ENCODE measurements at places on chromosomes 2 and 18. TPM values are rescaled to one million over a fixed set of nuclear protein-coding genes. Genes with fewer than 3 reads are reported as not detected.

- no peak for DNase-seq
These were observed 16.9 kb downstream of the PMAIP1 start for GRCh38 chr18:59916746-59917145.

- DNase-seq: no peak
These were observed 548 bp upstream of the FBLN7 start for GRCh38 chr2:112137516-112138158.

- DNase-seq: no peak
These were observed 8.2 kb upstream of the SULT1C2 start for GRCh38 chr2:108280466-108280865.

DNA sequence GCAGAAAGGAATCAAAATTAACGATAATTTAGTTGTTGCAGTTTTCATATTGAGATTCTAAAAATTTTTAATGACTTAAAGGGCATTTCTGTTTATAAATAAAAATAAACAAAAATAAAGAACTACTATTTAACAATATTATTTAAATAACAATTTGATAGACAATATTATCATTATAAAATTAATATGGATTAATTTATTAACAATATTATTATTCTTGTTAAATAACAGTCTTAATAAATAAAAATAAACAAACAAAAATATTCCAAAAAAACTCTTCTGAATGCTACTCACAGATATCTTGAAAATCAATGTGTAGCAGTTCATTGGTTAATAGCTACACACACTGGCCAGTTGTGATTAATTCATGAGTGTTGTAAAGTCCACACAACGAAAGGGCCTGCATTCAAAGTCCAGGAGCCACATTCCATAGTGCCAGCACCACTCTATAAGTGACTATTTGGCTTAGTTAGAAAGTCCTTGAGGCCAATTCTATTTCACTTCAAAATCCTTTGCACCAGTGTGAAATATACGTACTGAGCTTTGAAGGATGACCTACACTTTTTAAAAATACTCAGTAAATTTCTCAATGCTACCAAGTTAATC is 117.1 kb downstream of the ZNF521 start:
- no peak for DNase-seq

DNA sequence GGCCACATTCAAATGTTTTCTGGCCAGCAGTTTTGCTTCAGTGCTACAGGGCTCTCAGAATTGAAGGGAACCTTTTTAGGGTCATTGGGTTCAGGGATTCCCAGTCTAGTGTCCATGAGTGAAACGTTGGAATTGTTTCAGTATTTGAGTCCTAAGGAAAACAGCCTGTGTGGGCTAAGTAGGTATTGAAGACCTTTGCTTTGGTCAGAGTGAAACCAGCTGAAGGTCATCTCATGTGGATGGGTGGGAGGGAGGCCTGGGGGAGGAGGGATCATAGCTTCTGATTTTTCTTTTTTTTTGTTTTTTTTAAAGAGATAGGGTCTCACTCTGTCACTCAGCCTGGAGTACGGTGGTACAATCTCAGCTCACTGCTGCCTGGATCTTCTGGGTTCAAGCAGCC is 20.2 kb downstream of the B3GNT2 start:
- no peak for DNase-seq

GRCh38 chr2:19138264-19138825 is 220.1 kb downstream of the OSR1 start:
- no peak for DNase-seq

- no peak for DNase-seq
These were observed 146.3 kb upstream of the TWIST2 start for GRCh38 chr2:238701341-238702206.

GRCh38 chr2:189545418-189545817 is 35.2 kb downstream of the SLC40A1 start:
- DNase-seq: no peak

DNA sequence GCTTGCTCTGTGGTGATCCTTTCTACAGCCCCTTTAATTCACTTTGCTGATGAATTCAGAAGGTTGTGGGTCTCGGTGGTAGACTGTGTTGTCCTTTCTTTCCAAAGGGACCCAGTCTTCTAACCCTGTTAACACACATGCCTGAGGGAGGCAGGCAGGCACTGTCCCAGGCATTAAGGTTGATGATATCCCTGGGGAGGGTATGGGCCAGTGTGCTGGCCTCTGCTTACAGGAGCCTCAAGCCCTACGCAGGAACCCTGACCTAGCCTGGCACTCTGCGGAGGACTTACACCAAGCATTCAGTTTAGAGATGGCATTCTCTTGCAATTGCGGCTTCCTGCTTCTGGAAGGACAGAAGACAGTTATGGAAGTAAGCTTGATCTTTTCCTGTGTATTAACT is 102.5 kb downstream of the PKP4 start:
- no peak for DNase-seq

DNA sequence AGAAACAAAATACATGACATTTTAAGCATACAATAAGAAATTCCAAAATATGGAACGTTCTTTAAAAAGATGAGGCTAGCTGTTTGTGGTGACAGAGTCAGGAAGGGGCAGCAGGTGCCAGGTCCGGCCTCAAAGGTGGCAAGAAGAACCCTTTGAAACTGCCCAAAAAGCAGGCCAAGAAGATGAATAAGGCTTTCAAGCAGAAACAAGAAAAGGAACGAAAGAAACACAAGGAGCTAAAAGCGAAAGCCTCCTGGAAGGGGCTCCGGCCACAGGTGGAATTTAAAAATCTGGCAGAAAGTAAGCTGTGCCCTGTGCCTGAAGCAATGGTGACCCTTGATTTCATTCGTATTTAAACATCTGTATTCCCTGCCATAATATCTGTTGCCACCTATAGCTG is 5.5 kb downstream of the WDR33 start:
- no peak for DNase-seq

DNA sequence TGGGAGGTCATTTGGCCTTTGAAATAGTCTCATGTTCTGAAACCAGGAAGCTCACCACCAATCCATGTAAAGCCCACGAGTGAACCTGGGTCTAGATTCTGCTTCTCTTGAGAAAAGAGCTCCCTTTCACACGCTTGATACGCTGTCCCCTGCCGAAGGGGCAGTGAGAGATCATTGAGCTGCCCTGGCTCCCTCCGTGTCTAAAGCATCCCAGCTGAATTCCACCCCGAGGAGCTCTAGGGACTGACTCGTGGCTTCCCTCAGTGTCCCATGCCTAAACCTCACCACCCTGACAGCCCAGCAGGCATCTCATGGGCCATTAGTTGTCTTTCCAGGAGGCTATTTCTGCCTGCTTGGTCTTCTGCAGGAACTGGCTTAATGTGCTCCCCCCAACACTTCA is 68.6 kb downstream of the COL6A3 start:
- DNase-seq: no peak

DNA sequence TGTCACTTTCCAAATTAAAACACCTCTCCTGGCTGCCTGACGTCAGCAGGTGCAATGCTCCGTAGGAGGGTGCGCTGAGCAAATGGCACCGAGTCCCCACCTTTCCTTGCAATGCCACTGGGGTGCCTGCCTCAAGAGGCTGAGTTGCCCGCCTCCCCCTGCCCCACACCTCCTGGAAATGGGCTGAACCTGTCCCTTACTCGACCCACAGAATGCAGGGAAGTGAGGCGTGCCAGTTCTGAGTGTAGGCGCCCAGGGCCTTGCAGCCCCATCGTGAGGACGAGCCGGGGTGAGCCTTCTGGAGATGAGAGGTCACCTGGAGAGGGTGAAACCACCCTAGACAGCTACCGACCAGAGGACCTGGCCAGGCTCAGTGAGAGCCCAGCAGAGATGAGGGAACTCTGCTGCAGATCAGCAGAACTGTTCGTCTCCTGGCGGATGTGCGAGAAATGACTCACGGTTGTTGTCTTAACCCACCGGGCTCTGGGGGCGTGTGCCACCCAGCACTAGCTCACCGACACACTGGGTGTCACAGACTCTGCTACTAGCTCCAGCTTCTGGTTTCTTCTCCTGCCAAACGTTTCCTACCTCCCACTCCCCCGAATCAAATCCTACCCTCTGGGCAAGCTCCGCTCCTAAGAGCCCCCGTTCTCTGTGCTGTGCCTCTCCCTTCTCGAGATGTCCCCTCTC is 168.7 kb upstream of the HDAC4 start:
- DNase-seq: no peak

DNA sequence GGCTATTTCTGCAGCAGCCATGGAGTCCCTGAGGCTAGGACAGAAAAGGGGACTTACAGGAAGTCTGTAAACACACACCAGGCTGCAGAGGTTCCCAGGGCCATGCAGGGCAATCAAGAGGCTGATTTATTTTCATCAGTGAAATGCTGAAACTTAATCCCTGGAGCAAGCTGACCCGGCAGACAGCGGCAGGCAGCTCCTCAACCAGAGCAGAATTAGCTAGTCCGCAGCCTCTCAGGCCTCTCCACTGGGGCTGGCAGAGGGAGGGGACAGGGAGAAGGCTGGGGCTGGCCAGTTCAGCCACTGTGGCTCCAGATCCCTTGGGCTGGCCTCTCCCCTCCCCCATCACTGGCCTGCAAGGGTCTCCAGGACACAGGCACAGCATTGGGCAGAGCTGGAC is 136.3 kb downstream of the TNS1 start:
- no peak for DNase-seq

The TUBA3E gene
- 47.1 TPM for total RNA-seq

The LTBP1 gene
- total RNA-seq: 88.9 TPM

The SCN3A gene
- 0.99 TPM for total RNA-seq

The GLI2 gene
- total RNA-seq: 2.4 TPM

The KCNJ3 gene
- total RNA-seq: 4.2 TPM

The GRB14 gene
- 39.3 TPM for total RNA-seq

The SNRNP27 gene
- 56.0 TPM for total RNA-seq

The DTNA gene
- 167 TPM for total RNA-seq
